ENCODE measurements at places on chromosomes 2 and 18.

DNA sequence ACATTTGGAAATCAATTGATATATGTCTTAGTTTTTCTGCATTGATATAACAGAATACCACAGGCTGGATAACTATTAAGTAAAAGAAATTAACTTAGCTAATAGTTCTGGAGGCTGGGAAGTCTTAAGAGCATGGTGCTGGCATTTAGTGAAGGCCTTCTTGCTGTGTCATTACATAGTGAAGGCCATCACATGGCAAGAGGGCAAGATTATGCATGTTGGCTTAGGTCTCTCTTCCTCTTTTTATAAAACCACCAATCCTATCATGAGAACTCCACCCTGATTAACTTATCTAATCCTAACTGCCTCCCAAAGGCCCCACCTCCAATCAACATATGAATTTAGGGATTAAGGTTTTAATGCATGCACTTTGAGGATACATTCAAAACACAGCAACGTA, 225.5 kb upstream of the VRK2 start:
- DNase-seq, result no peak

DNA sequence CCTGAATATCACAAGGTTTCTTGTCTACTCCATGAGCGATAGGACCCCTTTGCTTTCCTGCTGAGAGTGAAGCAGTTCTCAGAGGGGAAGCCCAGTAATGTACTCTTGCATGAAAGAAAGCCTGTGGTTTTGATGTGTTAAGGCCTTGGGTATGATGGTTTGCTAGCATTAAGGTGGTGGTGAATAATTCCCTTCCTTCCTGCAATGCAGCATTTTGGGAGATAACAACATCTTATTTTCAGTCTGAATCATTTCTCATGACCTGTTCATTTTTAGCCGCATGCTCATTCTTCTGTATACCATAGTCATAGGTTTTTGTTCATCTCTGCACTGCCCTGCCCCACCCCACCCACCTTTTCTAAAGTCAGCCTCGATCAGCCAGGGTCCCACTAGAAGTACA, 66.2 kb downstream of the HNMT start:
- DNase-seq, result no peak

- no peak for DNase-seq
These were observed 28.8 kb downstream of the CCDC93 start for GRCh38 chr2:117985092-117985491.

DNA sequence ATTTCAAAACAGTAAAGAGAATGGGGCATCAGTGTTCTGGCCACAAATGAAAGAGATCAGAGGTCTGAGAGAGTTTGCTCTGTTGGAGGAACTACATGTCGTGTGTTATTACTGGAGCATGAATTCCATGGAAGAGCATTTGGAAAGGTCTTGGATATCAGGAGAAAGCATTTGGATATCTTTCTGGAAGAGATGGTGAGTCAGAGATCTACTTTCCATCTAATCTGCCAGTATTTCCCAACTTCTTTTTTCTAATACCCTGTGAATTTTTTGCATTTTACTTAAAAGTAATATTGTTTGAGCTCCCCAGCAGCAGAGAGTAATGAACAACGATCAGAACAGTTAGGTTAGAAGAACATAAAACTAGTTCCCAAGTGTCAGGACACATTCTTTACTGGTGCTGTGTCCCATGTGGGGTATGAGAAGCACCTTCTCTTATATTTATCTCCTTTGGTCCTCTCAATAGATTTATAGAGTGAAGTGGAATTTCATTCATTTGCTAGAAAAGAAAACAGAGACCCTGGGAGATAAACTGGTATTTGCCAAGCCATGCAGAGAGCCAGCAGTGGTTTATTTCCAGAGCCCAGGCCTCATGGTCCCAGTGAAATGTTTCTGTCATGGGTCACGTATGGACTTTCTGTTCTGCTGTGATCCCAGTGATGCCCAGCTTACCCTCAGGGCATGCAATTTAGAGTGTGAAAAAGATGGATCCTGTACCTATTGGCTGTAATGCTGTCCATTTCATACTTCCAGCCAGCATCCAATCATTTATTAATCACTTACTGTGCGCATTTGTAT, 130.8 kb upstream of the NT5C1B start:
- DNase-seq, result no peak

DNA sequence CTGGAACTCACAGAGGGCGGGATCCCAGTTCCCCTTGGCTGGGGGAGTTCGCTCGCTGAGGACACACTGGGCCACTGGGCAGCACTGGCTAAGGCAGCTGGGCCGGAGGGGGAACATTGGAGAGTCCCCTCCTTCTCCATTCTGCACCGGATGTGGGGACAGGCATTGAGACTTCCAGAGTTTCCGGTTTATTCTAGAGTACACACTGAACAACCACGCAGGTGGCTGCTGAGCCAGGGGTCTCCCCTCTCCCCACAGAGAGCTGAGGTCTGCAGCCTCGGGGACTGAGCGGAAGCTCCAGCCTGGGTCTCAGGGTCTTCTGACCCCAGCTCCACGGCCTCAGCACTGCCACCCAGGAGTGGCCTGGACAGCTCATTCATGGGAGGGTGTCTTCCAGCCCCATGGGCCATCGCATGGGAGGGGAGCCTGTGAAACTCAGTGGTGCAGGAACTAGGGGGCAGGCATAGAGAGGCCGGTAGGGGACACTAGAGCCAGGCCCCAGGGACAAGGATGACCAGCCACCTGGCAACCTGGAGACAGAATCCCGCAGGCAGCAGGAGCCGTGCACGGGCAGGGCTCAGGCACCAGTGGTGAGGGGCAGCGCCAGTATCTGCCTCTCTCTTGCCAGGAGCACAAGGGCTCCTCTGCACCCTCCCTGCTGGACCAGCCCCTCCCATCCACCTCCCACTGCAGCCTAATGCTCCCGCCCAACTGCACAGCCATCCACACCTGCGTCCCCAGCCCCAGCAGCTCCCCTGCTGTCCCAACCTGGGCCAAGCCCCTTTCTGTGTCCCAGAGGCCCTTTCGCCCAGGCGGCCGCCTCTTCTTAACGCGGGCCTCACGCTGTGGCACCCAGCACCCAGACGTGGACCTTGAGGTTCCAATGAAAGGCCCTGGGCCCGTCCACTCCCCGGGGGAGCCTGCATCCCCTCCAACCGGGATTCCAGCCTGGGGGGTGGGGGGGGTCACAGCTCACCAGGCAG, 45.1 kb upstream of the GPC1 start:
- no peak for DNase-seq

GRCh38 chr2:115163572-115163971, 721.1 kb downstream of the DPP10 start:
- no peak for DNase-seq

- DNase-seq, result no peak
These were observed 425.4 kb downstream of the CNTNAP5 start for GRCh38 chr2:124450481-124450880.

GRCh38 chr2:3662239-3662638, 4.2 kb downstream of the ALLC start:
- peak; percentile 21 for DNase-seq

DNA sequence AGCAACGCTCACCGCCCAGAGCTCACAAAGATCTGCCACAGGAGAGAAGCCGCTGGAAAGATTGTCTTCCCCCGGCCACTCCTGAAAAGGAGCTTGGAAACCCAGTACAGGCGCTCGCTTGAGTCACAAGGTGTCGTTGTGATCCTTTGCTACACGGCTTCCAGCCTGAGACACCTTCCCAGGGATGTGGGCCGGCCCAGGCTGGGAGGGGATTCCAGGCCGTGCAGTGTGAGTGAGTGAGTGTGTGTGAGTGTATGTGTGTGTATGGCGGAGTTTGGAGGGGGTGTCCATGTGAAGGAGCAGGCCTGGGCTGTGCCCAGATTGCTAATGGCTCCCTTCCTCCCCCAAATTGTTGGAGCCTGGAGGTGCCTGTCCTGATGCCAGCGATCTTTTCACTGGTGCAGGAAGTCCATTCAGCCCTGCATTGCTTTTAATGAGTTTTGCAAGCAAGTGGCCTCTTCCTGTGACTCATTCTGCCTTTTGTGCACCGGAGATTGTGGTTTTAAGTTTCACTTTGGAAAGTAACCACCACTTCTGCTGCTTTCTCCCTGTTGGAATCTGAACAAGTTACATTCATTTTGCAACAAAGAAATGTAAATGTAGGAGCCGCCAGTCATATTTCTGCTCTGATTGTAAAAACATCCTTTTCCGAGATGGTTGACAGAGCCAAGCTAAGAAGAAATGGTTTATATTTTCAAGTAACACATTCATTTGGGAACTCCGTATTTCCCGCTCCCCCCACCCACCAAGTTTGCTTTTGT, 83.7 kb downstream of the LPIN1 start:
- DNase-seq, result peak; percentile 96

- peak; percentile 22 for DNase-seq
These were observed 980 bp downstream of the OBSL1 start for GRCh38 chr2:219570194-219570923.

DNA sequence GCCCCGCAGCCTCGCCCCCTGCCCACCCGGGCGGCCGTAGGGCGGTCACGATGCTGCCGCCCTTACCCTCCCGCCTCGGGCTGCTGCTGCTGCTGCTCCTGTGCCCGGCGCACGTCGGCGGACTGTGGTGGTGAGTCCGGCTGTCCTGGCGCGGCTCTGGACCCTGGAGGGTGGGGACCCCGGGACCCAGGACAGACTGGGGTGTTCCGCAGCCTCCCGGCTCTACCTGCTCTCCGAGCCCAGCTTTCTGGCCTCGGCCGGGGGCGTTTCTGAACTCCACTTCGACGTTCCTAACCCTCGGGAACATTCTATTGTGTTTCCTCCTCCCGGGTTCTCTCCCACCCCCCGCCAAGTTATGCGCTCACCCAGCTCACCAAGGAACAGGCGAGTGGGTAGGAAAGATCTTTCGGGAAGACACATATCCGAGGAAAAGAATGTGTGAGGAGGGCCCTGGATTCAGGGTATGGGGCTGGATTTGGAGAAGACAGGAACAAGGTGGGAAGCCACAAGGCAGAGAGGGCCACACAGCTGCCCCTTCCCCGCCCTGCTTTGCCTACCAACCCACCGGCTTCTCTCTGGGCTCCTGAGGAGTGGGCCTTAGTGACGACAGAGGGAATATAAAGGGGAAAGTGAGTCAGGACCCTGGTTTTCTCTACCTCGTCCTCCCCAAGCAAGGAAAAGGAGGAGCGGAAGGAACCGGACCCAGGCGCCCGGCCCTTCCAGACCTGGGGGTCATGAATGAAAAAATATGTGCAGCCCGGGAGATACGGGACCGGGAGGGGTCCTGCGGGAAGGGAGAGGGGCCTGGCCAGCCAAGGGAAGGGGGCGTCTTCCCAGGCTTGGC, 605 bp downstream of the WNT6 start:
- DNase-seq, result no peak

GRCh38 chr2:152534460-152535135, 182.7 kb downstream of the PRPF40A start:
- DNase-seq, result no peak

DNA sequence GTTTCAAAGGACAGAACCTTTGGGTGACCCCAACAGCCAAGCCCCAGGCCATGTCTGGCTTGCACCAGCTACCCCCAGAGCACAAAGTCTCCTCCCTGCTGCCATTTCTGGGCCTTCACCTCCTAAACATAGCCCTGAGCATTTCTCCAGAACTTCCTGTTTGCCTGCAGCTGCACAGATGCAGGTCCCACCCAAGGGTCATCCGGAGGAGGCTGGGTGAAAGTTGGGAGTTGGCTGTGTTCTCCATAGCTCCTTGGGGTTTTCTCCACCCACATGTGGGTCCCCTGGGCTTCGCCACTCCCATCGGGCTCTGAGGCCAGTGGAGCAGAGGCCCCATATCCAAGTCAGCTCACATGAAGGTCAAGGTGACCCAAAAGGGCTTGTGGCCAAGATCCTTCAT, 4.3 kb downstream of the TNP1 start:
- no peak for DNase-seq

Data from RKO (cell line).